ENCODE measurements at places on chromosomes 2 and 18.

DNA sequence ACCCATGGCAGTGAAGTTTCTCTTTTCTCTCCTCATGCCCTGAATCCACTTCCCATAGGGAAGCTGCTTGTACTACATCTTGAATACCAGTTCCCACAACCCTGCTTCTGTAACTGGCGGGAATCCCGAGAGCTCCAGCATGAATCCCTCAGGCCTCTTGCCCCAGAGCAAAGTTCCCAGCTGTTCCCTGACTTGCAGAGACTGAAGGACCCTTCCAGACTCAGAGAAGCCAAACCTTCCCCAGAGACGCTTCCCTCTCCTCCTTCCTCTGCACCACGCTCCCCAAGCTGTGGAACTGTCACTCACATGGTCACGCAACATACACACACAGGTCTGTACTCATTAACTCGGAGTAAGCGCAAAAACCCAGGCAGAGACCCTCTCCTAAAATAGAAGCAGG lies 26.4 kb downstream of the TRAPPC12 start:
- no peak for DNase-seq

GRCh38 chr2:216666461-216667233 lies 28.7 kb downstream of the IGFBP5 start:
- DNase-seq = peak; percentile 67

GRCh38 chr2:68357605-68358337 lies 7.3 kb upstream of the PLEK start:
- peak; percentile 76 for DNase-seq

DNA sequence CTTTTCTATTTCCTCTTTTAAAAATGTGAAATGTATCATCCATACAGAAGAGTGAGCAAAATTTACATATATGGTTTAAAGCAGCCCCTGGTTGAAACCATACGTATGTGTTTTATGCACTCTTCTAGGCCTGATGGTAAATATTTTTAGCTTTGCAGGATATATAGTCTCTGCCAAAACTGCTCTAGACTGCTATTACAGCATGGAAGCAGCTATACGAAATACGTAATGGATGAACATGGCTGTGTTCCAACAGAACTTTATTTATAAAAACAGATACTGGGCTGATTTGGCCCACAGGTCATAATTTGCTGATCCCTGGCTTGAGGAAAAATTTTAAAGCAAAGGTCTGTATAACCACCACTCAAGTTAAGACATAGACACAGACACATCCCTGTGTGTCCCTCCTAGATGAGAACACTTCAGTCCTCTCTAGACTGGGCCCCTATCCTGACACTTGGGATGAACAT lies 42.5 kb upstream of the ATP8B1 start:
- no peak for DNase-seq

Measured in amniotic epithelial cell (primary cell).